Prostate gland (tissue), 2 donors: ENCODE measurements at places on chromosomes 3 and 15.

DNA sequence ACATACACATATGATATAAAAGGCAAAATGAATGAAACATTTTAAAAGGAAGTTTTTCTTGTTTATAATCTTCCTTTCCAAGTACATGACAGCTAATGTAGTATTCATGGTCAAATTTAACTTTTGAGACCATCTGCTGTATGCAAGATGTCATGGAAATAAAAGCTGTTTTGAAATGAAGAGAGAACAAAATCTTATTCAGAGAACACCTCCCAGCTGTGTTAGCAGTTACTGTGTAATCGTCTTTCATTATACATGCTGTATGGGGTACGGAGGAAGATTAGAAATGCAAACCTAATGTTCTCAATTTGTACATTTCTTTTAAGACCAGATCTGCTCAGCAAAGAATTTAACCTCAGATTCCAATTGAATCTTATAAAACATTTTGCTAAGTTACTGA lies 1182.3 kb downstream of the OTOL1 start:
- DNase-seq: no peak

- DNase-seq: peak; percentile 22
Measured at GRCh38 chr3:71304684-71305083, 278.8 kb downstream of the FOXP1 start.

DNA sequence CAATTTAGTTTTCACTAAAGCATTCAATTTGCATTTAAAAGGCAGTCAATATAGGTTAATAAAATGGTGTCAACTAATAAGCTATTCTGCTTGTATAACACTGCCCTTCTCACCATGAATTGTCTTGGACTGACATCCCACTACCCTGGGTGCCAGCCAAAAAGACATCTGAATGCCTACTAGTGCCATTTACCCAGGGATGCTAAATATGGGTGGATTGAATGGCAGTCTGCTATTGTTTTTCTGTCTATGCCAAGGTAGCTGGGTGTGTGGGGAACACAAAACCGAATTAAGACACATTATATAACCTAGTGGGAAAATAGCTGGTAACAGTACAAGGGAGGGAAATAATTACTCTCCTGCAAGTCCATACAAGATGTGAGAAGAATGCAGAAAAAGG lies 240.0 kb upstream of the CFAP20DC start:
- DNase-seq: no peak

DNA sequence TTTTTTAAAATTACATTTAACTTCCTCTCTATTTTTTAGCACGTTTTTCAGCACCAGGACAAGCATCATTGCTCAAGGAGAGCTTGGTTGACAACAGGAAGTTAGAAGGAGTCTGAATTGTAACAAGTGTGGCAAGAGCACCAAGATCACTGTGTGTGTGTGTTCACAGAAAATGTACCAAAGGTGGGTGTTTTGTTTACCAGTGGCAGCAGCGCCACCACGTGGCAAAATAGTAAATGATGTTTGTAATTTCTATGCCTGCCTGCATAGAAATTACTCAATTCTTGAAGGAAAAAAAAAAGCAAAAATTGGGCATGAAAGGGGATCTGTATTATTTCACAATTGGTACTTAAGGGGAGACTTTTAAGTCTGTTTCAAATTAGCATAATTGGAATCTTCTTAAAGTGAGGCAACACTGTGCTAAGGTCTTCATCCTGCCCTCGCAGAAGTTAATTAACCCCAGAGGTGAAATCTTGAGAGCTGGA lies 7.4 kb upstream of the U2SURP start:
- DNase-seq: no peak

DNA sequence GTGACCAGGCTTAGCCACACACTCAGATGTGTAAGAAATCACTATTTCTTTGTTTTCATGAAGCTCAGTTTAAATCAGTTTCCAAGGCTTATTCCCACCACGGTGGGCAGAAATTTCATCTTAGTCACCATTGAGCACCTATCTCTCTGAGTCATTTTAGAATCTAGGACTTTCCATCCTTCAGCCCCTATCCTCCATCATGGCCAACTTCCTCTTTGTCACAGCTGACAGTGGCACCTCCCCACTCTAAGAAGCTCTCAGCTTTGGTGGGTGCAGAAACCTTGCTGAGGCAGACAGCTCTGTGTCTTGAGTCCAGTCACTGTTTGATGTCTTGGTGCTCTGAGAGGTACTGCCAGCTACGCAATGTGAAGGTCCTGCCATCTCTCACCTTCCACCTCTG lies 32.9 kb downstream of the SNTN start:
- no peak for DNase-seq

- DNase-seq: no peak
Measured at GRCh38 chr3:133478624-133479023, 78.8 kb downstream of the BFSP2 start.

DNA sequence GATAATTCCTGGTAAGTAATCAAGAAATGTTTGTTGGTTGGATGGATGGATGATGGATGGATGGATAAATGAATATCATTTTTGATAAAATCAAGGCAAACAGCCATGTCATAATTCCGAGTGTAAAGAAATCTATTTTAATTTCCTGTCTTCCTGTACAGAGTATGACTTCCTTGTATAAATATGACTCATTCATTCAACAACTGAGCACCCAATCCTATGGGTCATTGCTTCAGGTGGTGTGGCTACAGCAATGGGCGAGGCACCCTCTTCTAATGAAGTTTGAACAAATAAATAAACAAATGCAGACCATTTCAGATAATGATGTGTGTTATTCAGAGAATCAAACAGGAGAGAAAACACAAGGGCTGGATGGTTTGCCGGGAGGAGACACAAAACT lies 198.7 kb downstream of the TNIK start:
- no peak for DNase-seq

DNA sequence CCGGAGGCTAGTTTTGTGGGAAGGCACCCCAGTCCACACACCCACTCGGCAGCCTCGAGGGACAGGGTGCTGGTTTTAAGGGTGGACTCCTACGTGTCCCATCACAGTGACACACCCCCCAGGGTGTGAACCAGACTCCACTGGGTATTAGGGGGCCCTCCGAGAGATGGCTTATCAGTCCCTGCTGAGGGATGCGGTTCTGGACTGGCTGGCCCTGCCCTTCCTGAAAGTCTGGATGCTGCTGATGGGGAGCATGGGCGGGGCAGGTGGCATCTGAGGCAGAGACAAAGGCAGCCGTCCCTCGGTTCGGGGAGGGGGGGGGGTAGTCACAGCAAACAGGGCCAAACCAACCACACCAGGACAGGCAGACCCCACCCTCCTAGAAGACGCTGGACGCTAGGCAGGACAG lies 939 bp upstream of the ULK3 start:
- DNase-seq: no peak

- no peak for DNase-seq
Measured at GRCh38 chr3:42914771-42915515, 9.0 kb downstream of the ZNF662 start.

DNA sequence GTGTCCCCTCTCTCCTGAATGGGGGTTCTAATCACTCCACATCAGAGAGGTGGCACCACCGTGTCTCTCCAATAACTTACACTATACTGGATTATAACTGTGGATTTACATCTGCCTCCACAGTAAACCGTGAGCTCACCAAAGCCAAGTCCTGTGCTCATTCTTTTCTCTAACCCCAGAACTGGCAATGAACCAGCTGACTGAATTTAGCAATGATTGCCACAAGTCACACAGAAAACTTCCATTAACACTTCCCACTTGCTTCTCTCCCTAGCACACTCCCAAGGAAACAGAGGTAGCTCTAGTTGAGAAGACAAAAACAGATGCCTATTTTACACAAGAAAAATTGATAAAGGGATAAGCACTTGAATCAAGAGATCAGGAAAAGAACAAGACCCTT lies 361.3 kb downstream of the ULK4 start:
- no peak for DNase-seq

DNA sequence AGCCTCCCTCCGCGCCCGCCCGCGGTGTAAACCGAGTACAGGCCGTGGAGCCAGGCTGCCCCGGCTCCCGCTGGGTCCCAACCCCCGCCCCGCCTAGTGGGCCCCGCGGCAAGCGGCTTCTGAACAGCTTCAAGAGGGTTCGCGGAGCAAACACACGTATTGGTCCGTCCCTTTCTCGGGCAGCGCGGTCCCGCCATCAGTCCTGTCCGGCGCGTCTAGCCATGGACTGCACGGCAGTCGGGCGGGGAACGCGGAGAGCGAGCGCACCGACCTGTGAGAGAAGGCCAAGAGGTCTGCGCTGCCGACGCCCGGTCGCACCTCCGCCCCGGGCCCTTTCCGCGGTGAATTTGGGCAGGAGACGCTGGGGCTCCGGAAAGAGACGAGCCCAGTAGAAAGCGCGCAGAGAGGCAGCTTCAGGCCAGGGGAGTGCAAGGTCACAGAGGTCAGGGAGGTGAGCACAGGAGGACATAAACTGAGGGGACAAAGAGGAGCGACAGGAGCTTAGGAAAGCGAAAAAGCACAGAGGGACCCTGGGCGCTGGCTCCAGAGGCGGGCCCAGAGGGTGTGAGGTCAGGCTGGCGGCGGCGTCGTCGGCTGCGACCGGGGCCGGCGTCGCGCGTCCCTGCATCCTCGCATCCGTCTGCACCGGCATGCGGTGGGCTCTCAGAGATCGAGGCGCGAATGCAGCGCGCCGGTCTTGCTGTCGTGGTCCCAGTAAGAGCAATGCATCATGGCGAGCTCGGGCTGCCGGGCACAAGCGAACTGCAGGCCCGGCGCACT lies 1.8 kb downstream of the FOXL2 start:
- DNase-seq: no peak

DNA sequence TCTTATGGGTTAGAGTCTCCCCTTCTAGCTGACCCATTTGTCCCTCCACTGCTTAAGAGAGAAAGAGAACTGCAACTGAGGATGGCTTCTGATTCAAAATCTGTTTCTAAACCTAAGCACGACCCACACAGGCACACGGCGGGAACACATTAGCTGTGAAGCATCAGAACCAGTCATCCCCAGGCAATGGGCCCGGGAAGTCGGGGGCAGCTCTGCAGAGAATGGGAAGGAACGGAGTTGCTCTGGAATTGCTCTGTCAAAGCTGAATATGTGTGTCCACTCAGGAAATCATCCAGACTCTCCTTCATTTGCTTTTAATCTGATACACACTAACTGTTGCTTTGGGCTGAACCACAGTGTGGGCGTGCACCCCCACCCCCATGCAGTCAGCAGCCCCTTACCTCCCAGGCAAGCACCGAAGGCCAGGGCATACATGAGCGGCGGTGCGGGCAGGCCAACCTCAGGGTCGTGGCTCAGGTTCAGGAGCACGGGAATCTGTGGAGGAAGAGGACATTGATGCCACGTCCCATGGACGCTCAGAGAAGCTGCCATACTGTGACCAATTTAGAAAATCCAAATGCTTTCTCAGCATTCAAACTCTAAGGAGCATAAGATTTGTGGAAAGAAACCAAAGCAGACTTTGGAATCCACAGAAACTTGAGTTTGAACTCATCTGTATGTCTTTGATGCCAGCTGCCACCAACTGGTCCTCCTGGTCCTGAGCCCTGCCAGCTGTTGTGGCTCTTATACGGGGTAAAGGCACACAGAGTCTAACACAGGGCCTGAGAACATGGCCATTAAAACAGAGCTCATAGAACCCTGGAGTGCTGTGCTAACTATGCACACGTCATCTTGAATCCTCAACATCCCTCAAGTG lies 247.9 kb downstream of the OCA2 start:
- no peak for DNase-seq

GRCh38 chr3:14853271-14853951 lies 34.6 kb downstream of the FGD5 start:
- DNase-seq: no peak

DNA sequence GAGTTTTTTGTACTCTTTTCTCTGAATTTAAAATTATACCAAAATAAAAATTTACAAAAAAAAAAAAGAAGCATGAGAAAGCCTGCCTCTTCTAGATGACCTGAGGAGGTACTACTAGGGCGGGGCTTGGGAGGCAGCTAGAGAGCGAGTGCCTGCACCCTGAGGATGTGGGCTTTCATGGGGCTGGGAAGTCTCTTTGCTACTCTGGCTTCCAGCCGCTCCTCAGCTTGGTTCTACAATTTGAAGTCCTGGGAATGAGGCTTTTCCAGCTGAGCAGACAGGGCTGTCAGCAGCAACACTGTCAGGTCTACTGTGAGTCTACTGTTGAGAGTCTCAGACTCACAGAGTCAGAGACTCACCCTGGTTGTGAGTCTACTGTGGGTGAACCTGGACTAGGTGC lies 8.2 kb upstream of the PSTPIP1 start:
- DNase-seq: no peak

GRCh38 chr3:115022835-115023398 lies 124.2 kb downstream of the ZBTB20 start:
- no peak for DNase-seq

GRCh38 chr3:52695798-52696671 lies 9.6 kb downstream of the GLT8D1 start:
- DNase-seq: no peak

GRCh38 chr15:89397653-89398023 lies 63.0 kb upstream of the POLG start:
- no peak for DNase-seq
